Stimulated activated CD8-positive, alpha-beta memory T cell treated with anti-CD3 and anti-CD28 coated beads, Interleukin-15, amount 100 ng/mL, for 48 hours (primary cell): ENCODE measurements at places on chromosomes 4 and X.

DNA sequence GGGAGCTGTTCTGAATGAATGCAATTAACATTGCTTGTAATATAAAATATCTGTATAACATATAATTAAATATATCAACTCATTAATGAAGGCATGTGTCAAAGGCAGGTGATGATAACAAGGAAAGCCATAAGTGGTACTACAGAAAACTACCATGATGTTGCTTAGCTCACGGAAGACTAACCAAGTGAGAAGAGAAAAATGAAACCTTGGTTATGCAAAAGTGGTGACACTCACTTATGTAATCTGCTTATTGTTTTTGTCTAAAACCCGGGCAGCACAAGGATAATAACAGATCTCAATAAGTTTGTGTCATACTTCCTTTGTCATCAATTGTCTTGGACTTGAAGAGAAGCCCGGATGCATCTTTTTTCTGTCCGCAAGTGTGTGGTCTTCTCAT, 156.4 kb downstream of the HS6ST2 start:
- DNase-seq = no peak

GRCh38 chrX:110302975-110303374, 14.9 kb downstream of the AMMECR1 start:
- DNase-seq = no peak

DNA sequence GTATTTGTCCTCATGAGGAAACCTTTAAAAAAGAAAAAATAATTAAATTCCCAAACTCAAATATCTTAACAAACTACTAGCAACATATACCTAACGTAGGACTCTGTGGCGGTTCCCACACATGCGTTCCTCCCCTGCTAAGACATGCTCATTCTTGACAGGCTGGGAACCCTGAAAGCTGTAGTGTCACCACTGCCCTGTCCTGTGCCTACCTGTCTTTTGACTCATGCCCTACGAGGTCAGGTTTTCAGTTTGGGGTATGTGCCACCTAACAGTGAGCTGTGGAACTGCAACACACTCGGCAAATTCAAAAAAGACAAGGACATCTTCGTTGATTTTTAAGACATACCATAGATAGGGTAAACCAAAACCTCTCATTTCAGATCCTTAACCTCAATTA, 17.8 kb downstream of the IDS start:
- no peak for DNase-seq

GRCh38 chr4:35562861-35563260, 681.5 kb downstream of the ARAP2 start:
- no peak for DNase-seq

DNA sequence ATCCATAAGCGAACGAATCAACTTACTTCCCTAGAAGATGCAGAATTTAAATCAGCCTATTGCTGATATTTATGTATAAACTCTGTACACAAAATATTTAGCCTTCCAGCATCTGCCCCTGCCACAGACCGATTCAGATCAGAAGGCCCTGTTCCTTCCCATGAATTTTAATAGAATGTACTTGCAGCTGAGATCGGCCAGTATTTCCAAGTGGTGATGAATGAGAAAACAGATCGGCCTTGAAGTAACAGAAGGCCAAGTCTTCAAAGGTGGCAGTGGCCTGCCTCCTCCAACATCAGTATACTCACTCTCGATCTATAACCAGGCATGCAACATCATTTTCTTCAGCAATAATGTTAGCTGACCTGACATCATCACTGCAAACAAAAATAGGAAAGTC, 66.4 kb downstream of the PRKG2 start:
- no peak for DNase-seq

DNA sequence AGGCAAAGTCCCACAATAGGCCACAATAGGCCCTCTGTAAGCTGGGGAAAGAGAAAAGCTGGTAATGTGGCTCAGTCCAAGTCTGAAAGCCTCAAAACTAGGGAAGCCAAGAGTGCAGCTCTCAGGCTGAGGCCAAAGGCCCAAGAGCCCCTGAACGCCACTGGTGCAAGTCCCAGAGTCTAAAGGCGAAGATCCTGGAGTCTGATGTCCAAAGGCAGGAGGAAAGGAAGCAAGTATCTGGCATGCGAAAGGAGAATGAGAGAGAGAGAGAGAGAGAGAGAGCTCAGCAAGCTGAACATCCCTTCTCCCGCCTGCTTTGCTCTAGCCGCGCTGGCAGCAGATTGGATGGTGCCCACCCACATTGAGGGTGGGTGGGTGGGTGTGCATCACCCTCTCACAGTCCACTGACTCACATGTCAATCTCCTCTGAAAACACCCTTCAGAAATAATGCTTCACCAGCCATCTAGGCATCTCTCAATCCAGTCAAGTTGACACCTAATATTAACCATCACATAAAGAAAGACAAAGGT, 30.9 kb upstream of the ELF2 start:
- no peak for DNase-seq

GRCh38 chrX:71615954-71616353, 2.4 kb downstream of the CXCR3 start:
- no peak for DNase-seq

DNA sequence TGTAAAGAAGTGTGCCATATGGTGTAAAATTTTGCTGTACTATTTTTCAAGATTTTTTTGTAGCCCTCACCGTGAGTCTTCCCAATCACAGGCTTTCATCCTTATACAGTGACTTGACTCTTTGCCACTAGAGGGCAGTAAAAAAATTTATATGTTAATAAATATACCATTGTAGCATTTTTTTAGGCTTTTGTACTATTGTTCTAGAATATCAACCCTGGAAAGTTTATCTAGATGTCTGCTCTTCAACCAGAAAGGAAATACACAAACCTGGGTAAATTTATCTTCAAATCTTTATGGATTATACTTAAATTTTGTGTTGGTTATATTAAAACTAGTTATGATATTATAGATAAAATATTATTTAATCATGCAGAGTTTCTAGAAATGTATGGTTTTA, 235.3 kb downstream of the TENM3 start:
- no peak for DNase-seq

DNA sequence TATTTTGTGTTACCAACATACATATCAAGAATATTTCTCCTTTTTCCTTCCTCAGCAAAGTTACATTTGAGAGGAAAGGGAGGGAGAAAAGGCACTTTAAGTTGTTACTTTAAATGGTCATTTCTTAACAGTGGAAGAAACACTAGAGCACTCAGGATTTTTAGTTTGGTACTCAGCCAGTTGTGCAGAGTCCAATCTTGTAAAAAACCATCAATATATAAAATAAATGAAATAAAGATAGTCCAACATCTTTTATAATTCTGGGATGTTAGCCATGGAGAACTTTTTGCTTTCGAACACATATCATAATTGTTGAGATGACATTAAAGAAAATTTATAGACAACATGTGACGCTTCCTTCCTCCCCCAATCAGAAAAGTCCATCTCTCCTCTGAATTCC, 253.8 kb downstream of the QDPR start:
- no peak for DNase-seq

DNA sequence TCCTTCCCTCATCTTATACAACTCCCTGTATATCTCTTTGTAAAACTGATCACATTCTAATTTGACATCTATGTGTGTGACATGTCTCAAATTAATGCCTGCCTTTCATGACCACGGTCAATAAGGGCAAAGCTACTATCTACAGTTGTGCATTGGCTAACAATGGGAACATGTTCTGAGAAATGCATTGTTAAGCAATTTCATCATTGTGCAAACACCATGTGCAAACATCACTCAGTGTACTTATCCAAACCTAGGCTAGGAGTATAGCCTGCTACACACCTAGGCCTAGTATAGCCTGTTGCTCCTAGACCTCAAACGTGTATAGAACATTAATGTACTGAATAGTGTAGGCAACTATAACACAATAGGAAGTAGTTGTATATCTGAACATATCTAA, 95.0 kb downstream of the BANK1 start:
- no peak for DNase-seq

DNA sequence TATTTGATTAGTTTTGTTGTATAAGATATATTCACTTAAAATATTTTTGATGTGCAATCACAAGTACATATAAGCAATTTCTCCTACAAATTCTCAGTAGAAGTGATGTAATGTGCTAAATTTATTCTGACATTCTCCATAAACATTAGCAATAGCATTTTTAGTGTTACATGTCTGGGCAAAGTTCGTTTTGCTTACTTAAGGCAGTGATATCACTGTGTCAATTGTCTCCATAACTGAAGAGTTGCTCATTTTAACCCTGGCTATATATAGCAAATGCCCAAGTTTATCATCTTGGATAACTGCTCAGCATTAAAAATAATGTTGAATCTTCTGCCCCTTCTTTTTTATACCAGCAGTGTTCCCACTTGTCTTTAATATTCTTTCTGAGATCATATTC, 340.0 kb upstream of the NDST4 start:
- DNase-seq = no peak

GRCh38 chr4:90137555-90137954, 10.4 kb downstream of the CCSER1 start:
- no peak for DNase-seq

- DNase-seq = no peak
Measured at GRCh38 chrX:51456814-51457213, 39.6 kb downstream of the NUDT11 start.

- no peak for DNase-seq
Measured at GRCh38 chrX:11427453-11428071, 134.3 kb downstream of the AMELX start.

DNA sequence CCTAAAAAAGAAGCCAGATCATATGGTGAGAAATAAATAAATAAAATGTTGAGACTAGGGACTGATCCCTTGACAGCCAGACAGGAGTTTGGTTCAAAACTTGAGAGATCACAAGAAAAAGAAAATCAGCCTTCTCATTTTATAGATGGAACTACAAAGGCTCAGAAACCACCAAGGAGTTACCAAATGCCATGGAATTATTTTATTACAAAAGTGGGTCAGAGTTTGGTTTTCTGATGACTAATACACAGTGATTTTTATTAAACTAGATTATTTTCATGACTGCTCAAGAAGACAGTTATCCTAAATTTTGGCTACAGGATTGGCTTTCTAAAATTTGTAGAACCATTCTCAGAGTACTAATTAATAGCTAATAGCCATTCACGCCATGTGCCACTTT, 6.2 kb downstream of the CXCL1 start:
- DNase-seq = no peak

DNA sequence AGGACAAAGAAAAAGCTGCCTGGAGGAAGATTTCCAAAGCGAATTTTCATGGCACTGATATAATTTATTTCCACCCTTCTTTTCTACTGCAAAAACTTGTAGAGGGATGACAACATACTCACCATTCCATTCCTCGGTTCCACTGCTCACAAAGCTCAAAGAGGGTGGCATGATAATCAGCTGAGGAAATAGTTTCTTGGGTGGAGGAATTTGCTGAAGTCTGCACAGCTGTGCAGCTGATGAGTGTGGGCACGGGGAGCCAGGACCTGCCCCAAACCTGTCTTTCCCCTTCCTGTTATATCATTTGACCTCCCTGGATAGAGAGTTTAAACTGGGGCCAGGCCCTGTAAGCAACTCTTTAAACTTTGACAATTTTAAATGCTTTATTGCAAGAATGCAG, 160.6 kb downstream of the PACRGL start:
- no peak for DNase-seq

DNA sequence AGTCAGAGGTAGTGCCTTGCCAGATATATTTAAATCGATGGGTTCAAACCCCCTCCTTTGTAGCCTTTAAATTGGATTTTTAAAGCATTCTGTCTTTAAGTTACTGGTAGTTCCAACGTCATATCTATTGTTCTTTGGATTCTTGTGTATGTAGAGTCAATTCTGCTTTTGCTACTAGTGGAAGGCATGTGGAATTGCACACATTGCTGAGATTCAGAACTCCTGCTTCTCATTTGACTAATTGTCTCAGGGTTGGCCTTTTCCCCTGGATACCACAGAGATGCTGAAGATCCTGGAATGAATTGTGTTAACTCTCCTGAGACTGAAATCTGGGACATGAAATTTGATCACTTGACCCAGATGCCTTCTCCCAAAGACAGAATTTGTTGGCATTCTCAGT, 328.3 kb upstream of the RPS6KA3 start:
- no peak for DNase-seq

- no peak for DNase-seq
Measured at GRCh38 chr4:137997496-137997895, 244.7 kb downstream of the SLC7A11 start.

DNA sequence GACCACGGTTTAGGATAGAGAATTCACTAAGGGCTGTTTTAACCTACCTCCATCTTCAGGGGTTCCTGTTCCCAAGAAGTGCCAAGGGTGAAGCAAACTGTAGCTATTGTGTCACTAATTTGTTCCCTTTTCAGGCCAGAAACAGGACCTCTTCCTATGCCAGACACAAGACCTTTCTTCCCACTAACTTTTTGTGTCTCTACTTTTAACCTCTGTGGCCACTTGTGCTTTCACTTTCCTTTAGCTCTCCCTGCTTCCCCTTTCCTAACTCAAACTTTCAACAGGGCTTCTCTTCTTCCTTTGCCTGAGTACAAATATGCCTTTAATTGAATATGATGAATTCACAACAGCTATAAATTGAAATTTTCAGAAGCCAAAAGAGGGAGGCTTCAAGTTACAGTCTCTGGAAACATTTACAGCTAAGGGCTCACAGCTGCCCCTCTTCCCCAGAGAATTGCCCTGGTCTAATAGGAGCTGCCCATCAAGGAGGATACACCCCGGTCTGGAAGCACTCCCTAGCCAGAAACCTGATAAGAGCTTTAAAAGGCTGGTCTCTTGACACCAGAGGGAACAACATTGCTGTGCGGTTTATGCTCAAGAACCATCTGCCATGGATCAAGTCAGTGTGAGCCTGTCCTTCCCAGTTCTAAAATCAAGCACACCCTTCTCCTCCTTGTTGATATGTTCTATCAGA, 61.7 kb upstream of the PLS3 start:
- DNase-seq = no peak

DNA sequence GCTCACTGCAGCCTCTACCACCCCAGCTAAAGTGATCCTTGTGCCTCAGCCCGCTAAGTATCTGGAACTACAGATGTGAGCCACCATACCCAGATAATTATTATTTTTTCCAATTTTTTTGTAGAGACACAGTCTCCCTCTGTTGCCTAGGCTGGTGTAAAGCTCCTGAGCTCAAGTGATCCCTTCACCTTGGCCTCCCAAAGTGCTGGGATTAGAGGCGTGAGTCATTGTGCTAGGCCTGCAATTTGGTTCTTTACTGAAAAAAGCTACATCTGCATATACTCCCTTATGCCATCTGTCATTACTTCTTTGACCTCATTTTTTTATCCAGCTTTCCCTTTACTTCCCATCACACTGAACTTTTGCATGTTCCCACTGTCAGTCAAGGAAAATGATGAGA, 2012.4 kb upstream of the IGFBP7 start:
- DNase-seq = no peak

GRCh38 chr4:15376594-15376993, 51.2 kb upstream of the C1QTNF7 start:
- no peak for DNase-seq

DNA sequence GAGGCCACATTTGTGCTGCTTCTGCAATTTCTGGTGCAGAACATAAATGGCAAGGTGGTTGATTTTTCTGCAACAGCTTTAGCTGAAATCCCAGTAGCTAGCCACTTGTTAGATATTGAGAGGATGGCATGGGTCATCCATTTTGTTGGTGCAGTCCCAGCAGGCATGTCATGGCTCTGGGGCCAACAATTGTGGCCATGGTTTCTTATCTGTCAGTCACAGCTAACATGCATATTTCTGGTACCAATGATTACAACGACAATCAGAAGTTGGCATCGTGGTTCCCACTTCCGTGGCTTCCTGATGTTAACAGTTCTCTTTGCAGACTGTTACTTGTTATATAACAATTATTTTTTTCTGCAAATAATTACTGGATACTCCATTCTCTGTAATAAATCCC, 42.8 kb upstream of the PRKG2 start:
- no peak for DNase-seq
